Activated T-cell treated with anti-CD3 and anti-CD28 coated beads for 1 hour (primary cell): ENCODE measurements at places on chromosomes 3 and 15.

GRCh38 chr3:30258426-30259392, 347.7 kb upstream of the TGFBR2 start:
- DNase-seq: no peak

DNA sequence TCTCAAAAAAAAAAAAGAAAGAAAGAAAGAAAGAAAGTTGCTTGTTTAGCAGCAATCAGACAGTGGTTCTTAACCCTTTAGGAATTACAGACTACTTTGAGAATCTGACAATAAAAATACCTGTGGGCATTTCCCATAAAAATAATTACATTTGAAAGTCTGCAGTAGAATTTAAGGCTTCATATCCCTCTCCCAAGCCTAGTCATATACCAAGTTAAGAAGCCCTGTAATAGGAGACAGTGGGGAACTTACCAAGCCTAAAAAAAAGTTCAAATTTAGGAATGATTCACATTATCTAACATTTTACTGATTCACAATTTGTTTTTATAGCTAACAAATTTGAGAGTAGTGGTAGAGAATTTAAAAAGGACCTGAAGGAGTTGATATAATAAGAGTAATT, 47.5 kb downstream of the LRRFIP2 start:
- no peak for DNase-seq

GRCh38 chr15:44015545-44016305, 179.3 kb downstream of the FRMD5 start:
- DNase-seq: no peak

DNA sequence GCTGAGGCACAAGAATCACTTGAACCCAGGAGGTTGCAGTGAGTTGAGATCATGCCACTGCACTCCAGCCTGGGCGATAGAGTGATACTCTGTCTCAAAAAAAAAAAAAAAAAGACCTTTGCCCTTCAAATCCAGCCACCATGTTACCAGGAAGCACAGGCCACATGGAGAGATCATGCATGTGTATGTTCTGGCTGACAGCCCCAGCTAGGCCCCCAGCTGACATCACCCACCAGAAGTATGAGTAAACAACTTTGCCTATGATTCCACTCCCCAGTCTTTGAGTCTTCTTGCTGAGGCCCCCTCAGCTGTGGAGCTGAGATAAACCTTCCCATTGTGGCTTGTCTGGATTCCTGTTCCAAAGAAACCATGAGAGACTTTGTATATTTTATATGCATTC, 3.3 kb upstream of the ARIH2 start:
- no peak for DNase-seq

- DNase-seq: no peak
Measured at GRCh38 chr3:51734572-51734907, 27.7 kb downstream of the GRM2 start.

GRCh38 chr3:148605521-148605920, 92.2 kb upstream of the AGTR1 start:
- no peak for DNase-seq

- no peak for DNase-seq
Measured at GRCh38 chr15:38207621-38208020, 45.0 kb upstream of the SPRED1 start.

DNA sequence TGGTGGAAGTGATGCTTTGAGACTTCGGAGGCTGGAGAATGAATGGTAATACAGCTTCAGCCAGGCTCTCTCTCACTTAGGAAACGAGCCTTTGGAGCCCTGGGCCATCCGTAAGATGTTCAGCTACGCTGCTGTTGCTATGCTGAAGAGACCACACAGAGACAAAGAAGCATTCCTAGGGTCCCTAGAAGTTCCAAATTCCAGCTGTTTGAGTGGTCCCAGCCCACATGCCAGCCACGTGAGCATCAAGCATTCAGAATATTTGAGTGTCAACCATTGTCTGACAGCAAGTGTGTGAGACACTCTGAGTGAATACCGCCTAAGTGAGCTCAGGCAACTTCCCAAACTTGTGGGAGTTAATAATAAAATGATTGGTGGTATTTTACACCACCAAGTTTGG, 212.9 kb downstream of the CD47 start:
- DNase-seq: no peak
